NCI-H1417 (cell line): ENCODE measurements at places on chromosomes 3 and 15.
A peak's percentile ranks its signal among the peaks of the same experiment; 100 is the strongest.

DNA sequence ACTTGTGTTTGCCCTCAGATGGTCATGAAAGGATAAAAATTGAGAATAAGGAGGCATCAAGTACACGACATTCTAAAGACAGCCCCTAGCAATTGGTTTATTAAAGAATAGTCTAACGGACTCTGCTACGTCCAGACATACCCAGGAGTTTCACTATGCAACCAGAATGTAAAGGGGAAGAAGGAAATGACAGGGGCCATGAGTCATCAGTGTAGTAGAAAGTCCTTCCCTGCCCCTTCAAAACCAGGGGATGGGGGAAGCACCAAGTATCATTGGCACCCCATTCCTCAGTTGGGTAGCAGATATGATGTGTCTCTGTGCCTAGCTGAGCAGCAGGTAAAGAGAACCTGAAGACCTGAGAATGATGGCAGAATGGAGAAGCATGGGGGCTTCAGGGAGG, 367.4 kb downstream of the IL20RB start:
- DNase-seq: no peak

DNA sequence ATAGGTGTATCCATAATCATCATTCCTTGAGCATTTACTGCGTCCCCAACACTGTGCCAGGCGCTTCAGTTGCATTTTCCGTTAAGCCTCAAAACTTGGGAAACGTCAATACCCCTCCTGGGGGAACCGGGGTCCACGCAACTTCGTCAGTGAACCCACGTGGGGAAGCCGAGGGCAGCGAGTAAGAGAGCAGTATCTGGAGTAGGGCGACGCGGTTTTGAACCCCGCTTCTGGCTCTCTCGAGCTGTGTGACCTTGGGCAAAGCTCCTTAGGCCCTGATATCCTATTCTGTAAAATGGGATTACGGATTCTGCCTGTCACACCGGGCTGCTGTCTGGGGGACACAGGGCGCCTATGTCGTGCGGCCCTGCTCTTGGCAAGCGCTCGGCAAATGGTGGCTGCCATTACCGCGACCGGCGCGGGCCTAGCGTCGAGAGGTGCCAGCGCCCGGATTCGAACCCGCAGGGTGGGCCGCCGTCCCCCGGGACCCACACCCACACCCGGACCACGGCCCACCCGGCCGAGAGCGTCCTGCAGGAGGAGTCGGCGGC, 590 bp downstream of the POLG start:
- no peak for DNase-seq

- peak; percentile 86 for DNase-seq
Observed at GRCh38 chr15:31236184-31237042, 90.2 kb upstream of the KLF13 start.

GRCh38 chr3:195735036-195735695, 14.4 kb downstream of the MUC20 start:
- no peak for DNase-seq

GRCh38 chr3:128152419-128153155, 694 bp upstream of the EEFSEC start:
- peak; percentile 42 for DNase-seq

DNA sequence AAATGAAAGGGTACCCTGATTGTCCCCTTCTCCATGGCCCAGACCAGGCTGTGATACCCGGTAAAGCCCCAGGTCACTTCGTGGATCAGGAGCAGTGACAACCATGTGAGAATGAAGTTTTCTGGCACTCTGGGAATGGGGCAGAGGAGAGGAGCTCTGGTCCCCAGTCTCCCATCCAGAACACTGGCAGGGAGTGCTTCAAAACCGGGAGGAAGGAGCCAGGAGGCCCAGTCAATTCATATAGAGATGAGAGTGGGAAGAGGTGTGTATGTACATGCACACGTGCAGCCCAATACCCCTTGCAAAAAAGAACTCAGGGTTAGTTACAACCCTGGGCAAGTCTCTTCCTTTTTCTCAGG, 101.4 kb upstream of the TLE3 start:
- DNase-seq: no peak

GRCh38 chr3:127831723-127832172, 9.4 kb upstream of the MGLL start:
- DNase-seq: no peak

DNA sequence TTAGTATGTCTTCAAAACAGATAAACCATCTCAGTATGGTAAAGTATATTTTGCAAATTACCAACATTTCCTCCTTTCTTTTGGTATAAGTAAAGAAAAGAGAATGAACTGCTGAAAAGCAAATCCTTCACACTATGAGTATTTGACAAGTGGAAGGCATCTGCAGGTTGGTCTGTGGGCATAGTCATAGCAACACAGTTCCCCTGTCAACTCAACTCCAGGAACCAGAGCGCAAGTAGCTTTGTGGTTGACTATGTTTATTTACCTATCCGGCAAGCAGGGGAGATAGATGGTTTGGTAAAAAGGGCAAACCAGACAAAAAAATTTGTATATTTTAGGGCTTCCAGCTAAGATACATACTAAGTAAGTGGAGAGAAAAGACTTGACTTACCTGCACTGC, 88.3 kb upstream of the PPIB start:
- DNase-seq: peak; percentile 11

- DNase-seq: peak; percentile 20
Observed at GRCh38 chr15:70407336-70407670, 309.6 kb upstream of the TLE3 start.
